Chondrocyte (in vitro differentiated cells): ENCODE measurements at places on chromosomes 12 and 14.
A peak's percentile ranks its signal among the peaks of the same experiment; 100 is the strongest.

- H3K27me3 ChIP-seq = peaks cover 5% of the 10 kb centered on the region
- H3K4me1 ChIP-seq = no peaks in the 10 kb centered on the region
- no peak within 1 kb of the TSS for H3K4me3 ChIP-seq
- DNase-seq = no peak
- no peaks in the 10 kb centered on the region for H3K36me3 ChIP-seq
- peak within 1 kb of the TSS; percentile 45 for H3K27ac ChIP-seq
These were observed at the start of gene EXOC3L4 for GRCh38 chr14:103094406-103095209. EXOC3L4 (plus strand) TSS chr14:103094725; CDS start chr14:103100220, 5,495 bp downstream.

GRCh38 chr12:118590406-118591150 is 214.2 kb downstream of the SUDS3 start:
- DNase-seq = no peak
- H3K4me3 ChIP-seq = no peak overlapping the region
- H3K27ac ChIP-seq = no peak overlapping the region
- H3K4me1 ChIP-seq = no peaks in the 10 kb centered on the region
- no peaks in the 10 kb centered on the region for H3K36me3 ChIP-seq

GRCh38 chr14:74579447-74580274 is 32.4 kb downstream of the LTBP2 start:
- H3K36me3 ChIP-seq = peaks cover 7% of the 10 kb centered on the region
- peak overlapping the region; percentile 69 for H3K27ac ChIP-seq

- no peak for DNase-seq
- peaks cover 2% of the 10 kb centered on the region for H3K36me3 ChIP-seq
- H3K4me1 ChIP-seq = peaks cover 39% of the 10 kb centered on the region
- no peaks in the 10 kb centered on the region for H3K27me3 ChIP-seq
These were observed 6.7 kb downstream of the ANO4 start for GRCh38 chr12:100801320-100801719.

DNA sequence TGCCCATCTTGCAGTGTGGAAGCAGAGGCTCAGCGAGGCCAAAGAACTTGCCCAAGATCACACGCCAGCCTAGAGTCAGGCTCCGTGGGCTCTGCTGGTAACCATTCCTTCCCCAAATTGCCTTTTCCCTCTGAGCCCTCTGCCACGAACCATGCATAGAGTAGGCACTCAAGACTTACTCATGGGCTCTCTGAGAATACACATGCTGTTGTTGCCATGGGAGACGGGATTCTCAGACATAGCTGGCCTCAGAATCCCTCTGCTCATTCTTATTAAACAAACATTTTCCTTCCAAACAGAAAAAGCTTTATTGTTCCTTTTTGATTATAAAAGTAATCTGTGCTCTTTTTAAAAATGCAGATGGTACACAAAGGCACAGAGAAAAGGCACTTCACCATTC is 52.5 kb upstream of the WSCD2 start:
- H3K4me1 ChIP-seq = no peaks in the 10 kb centered on the region
- H3K4me3 ChIP-seq = no peak overlapping the region
- DNase-seq = no peak
- H3K27ac ChIP-seq = no peak overlapping the region

DNA sequence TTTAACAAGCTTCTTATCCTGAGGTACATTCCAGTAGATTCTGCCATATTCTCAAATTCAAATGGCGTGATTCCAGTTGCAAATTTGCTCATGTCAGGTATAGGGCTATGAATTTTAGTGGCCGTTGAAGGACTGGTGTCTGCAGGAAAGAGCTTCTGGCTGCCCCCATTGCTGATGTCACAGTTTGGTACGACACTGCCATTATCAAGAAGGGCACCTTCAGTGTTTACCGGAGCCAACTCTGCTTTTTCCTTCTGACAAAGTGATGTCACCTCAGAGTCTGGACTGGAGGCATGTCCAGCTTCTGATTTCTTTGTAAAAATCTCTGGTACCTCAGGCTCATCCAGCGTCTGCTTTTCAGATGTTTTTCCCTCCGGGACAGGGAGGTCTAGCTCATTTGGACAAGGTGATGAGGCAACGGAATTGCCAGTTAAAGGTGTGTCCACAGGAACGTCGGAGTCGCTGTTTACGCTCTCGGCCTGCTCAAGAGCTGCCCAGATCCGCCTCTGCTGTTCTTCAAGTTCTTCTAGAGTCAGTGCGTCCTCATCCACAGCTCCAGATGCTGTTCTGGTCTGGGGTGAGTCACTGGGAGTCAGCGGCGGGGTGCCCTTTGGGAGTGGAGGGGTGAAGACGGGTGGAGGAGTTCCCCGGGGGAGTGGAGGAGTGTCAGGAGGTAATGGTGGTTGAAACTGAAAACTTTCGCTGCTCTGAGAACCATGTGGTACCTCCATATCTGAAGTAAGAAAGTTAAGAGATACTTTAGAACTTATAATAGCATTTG is 27.0 kb downstream of the ZCCHC8 start:
- H3K36me3 ChIP-seq = peaks cover 33% of the 10 kb centered on the region
- no peak overlapping the region for H3K4me3 ChIP-seq
- H3K4me1 ChIP-seq = peaks cover 14% of the 10 kb centered on the region
- no peak for DNase-seq
- peak overlapping the region; percentile 32 for H3K27ac ChIP-seq
